NCI-H2081 treated with DMSO at 0.1 percent for 48 hours (cell line): ENCODE measurements at places on chromosomes 16 and 17.

GRCh38 chr16:85911251-85911930 is 12.4 kb downstream of the IRF8 start:
- no peak for DNase-seq

GRCh38 chr17:14302431-14303099 is 1.7 kb downstream of the HS3ST3B1 start:
- DNase-seq = no peak

- no peak for DNase-seq
Measured at GRCh38 chr16:57565461-57565860, 23.0 kb downstream of the ADGRG5 start.

DNA sequence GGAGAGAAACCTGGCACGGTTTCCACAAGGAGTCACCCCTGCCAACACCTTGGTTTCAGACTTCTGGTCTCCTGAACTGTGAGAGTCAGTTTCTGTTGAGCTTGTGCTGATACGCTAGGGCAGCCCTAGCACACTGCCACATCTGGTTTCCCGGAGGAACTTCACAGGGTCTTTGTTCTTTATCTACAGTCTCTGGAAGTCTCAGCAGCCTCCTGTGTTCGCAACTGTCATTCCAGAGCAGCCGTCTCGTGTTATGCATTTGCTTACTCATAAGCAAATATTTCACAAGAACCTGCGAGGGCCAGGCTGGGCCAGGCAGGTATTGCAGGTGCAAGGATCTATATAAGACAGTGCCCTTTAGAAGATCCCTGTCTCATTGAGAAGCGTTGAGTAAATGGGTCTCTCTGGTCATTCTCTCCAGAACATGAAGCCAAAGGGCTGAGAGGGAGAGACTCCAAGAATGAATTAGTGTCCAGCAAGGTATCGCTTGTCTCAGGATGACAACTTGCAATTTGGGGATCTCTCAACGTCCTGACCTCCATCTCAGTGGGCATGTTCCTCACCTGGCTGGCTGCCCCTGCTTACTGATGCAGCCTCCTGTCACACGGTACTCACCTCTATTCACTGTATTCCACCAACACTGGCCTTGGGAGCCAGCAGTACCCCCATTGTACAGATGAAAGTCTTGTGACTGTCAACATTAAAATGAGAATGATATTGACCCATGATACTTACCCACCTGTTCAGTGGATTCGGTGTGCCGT is 141.2 kb downstream of the WWOX start:
- DNase-seq = no peak

GRCh38 chr17:49553676-49554335 is 21.9 kb upstream of the NXPH3 start:
- DNase-seq = no peak

DNA sequence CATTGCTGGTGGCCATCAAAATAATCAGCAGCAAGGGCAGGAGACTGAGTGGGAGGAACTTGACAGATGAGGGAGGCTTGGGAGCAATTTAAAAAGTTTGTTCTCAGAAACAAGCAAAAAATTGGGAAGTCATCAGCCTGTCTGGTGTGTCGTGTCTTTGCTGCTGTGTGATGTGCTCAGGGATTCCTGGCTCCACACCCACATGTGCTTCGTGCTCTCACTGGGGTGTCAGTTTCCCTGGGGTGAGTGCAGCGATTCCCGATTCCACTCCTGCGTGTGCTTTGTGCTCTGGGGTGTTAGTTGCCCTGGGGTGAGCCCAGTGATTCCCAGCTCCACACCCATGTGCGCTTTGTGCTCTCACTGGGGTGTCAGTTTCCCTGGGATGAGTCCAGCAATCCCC is 228.1 kb downstream of the SNX29 start:
- DNase-seq = no peak

DNA sequence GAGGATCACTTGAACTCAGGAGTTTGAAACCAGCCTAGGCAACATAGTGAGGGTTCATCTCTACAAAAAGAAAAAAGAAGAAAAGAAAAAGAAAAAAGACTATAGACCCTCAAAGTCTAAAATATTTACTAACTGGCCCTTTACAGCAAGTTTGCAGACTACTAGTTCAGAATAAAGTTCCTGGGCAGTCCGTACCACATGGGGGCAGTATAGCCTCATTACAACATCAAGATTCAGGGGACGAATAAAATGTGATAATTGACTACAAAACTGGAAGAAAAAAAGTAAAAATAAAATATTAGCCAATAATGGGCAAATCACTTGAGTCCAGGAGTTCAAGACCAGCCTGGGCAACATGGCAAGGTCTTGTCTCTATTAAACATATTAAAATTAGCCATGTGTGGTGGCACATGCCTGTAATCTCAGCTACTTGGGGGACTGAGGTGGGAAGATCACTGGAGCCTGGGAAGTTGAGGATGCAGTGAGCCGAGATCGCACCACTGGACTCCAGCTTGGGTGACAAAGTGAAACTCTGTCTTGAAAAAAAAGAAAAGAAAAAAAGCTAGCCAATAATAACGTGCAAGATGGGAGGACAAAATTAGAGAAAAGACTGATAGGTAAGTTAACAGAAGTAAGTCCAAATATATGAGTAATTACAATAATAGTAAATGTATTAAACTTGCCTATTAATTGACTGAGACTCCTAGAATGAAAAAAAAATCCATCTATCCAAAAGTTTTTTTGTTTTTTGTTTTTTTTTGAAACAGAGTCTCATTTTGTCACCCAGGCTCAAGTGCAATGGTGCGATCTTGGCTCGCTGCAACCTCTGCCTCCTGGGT is 129.4 kb upstream of the SEC14L1 start:
- peak; percentile 25 for DNase-seq

GRCh38 chr16:65119435-65119834 is 2.4 kb downstream of the CDH11 start:
- DNase-seq = no peak

DNA sequence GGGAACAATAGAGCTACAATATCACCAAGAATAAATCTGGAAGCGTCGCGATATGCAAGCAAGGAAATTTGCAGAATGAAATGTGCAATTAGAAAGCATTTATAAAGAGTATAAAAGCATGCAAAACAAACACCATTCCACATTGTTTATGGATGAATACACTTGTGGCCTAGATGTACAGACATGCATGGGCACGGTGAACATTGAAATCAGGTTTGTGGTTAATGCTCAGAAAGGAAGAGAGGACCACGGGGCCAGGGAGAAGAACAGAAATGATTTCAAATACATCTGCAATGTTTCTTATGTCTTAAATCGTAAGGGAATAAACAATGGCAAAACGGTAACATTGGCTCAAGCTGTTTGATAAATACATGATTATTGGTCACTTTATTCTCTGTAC is 235.9 kb downstream of the FOXL1 start:
- no peak for DNase-seq

DNA sequence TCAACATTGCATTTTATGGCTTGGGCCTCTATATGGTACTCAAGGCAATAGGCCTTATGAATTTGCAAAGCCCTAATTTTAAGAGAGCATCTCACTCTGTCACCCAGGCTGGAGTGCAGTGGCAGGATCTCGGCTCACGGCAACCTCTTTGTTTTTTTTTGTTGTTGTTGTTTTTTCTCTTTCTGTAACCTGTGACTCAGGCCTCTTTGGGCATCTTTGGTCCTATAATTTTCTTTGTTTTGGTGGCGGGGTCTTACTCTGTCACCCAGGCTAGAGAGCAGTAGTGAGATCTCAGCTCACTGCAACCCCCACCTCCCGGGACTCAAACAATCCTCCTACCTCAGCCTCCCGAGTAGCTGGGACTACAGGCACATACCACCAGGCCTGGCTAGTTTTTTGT is 21.8 kb upstream of the HERPUD1 start:
- no peak for DNase-seq

- DNase-seq = no peak
Measured at GRCh38 chr17:47993964-47994363, 23.1 kb downstream of the CDK5RAP3 start.

- DNase-seq = no peak
Measured at GRCh38 chr16:13118091-13118490, 216.7 kb downstream of the SHISA9 start.

DNA sequence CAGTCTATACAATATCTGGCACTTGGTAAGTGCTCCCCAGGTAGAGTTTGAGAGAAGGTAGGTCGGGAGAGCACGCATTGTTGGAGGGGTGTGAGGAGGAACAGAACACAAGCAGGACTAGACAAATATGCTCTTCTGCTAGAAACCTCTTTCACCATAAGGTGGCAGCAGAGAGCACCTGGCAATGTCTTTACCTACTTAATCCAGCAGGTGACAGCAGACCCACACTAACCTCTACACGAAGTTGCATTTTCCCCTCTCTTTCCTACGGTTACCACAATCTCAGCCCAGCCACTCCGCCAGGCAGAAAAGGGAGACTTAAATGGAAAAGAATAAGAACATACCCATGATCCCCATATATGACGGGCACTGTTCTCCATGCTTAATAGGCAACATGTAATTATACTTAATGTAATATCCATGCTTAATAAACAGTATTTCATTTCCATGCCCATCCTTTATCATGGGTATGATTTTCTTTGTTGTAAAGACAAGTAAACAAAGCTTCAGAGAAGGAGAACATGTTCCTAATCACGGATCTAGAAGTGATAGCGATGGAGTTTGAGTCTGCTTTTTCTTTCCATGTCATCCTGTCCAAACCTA is 55.1 kb upstream of the CCL2 start:
- peak; percentile 14 for DNase-seq

DNA sequence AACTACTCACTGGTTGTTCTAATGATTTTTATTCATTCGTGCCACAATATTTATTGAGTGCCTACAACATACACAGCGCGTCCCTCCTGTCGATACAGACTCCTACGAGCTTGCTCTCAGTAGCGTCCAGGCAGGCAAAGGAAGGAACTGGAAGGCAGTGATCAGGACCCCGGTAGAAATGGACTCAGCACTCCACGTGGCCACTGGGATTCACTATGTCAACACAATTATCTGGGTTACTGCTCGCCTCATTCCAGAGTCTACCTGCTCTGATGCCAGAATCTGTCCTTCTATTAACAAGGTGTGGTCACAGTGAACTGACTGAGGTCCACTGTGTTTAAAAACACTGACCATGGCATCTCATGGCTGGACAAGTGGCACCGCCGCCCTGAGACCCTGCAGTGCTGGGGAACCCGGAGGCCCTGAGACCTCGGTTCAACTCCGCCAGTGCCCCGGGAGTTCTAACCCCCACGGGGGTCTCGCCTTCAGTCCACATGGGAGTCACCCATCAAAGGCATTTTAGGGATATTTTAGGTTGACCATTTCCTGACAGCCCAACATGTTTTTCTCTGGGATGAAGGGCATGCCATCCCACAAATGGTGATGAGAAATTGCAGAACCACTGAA is 71.4 kb downstream of the ZFHX3 start:
- no peak for DNase-seq

GRCh38 chr17:81578561-81579225 is 26.5 kb upstream of the FAAP100 start:
- DNase-seq = no peak

DNA sequence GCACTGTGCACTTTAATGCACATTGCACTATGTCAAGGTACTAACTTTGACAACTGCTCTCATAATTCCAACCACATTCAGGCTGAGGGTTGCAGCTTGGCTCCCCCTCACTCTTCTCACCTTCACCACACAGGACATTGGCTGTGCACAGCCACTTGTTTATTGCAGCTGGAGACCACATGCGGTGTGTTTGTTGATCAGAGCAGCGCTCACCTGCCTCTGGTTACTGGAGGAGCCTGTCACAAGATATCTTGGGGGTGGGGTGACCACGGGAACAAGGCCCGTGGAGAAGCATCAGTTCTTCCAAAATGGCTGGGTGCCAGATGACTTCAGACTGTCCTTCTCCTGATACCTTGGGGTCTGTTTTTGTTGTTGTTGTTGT is 10.6 kb upstream of the CCL5 start:
- no peak for DNase-seq
